ENCODE measurements at places on chromosomes 11 and 22.

GRCh38 chr22:45684169-45684568, 12.5 kb downstream of the ATXN10 start:
- no peak for DNase-seq

DNA sequence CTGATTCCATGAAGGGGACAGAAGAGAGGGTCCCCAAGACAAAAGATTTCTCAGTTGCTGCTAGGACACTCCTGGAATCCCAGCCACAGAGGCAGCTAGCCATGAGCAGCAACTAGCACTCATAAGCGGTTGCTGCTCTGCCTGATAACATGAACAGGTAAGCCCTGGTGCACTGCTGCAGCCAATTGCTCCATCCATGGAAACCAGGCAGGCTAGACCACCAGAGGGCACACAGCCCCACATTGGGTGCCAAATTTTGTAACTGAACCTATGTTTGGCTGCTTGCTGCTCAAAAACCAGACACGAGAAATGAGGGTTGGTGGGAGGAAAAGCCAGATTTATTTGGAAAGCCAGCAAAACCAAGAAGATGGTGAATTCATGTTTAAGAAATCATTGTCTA, 21.9 kb upstream of the QSER1 start:
- DNase-seq: peak; percentile 52

- no peak for DNase-seq
Observed at GRCh38 chr11:104484804-104485554, 321.0 kb upstream of the PDGFD start.

DNA sequence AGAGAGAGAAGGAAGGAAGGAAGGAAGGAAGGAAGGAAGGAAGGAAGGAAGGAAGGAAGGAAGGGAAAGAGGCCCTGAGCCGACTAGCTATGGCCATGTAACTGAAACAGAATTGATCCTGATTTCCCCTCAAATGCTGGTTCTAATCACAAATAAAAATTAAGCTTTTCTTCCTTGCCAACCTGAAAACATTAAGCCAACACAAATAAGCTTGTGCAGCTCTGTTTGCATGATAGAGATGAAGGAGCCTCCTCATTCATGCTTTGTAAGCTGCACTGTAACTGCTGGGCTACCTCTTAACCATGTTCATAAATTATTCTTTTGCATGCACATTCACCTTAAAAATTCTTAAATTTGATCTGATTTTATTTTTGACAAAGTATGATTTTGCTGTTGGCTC, 27.7 kb upstream of the APOL5 start:
- no peak for DNase-seq

- no peak for DNase-seq
Observed at GRCh38 chr11:46498968-46499367, 94.9 kb downstream of the AMBRA1 start.

DNA sequence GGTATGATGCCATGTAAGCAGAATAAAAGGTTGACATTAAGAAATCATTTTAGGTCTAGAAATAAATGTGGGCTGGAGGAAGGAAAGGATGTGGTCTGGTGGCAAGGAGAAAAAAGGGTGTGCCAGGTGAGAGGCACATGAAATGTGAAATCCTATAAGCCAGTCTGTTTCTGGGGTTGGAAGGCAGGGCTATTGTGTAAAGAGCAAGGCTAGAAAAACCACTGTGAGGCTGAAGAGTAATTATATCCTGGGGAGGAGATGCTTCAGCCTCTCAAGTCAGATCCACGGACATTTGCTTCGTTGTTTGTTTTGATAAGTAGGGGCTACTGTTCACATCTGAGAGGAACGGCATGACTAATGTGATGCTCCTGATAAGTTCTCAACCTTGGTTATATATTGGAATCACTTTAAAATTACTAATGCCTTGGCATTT, 77.5 kb upstream of the CTSC start:
- DNase-seq: no peak

- no peak for DNase-seq
Observed at GRCh38 chr11:134675983-134676382, 263.9 kb upstream of the B3GAT1 start.

- DNase-seq: no peak
Observed at GRCh38 chr11:105449100-105449734, 160.7 kb upstream of the GRIA4 start.

DNA sequence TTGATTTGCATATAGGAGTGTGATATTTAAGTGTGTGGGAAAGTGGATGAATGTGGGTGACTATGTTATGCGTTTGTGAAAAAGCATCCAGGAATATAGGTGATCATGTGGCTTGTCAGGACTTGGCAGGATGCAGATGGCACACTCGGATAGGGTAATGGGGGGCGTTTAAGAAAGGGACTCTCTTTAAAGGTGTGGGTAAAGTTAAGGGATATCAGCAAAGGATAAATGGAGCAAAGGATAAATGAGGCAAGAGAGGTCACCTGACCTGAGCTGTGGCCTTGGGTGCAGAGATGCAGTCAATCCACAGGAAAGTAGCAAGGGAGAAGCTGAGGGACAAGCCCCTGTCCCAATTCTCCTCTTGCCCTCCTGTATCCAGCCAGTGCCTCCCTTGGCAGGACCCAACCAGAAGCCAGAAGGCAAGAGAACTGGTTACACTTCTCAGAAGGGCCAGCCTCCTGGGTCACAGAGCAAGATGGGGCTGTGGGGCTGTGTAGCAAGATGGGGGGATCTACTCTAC, 47.5 kb upstream of the GRAMD1B start:
- DNase-seq: no peak

GRCh38 chr22:23193882-23194281, 13.6 kb downstream of the BCR start:
- DNase-seq: no peak

GRCh38 chr11:72737336-72737735, 14.9 kb downstream of the ARAP1 start:
- DNase-seq: no peak
